Urothelium cell line (cell line): ENCODE measurements at places on chromosomes 1 and 21.

DNA sequence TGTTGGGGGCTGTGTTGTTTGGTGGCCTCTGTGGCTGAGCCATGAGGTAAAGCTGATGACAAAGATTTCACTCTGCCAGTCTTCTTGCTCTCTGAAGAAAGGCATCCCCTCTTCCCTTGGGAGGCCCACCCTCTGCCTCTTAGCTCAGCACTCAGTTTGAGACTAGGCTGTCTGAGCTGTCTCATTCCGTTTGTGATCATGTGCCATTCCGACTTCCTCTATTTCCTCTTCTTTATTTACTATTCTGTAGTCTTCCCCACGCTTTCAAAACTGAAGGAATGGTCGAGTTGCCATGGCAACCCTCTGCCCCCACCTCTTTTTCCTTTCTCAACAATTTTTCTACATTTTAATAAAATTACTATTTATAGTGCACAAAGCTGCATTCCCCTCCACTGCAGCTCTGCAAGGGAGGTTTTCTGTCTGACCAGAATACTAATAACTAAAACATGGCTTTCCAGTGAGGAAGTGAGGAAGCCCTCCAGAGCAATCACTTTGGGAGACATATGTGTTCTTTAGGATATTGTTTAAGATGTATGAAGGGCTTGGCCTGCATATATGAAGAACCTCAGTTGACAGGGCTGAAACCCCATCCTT lies 30.8 kb downstream of the KCNA3 start:
- DNase-seq = no peak

- no peak for DNase-seq
Measured at GRCh38 chr1:38826886-38827285, 32.7 kb downstream of the RRAGC start.

DNA sequence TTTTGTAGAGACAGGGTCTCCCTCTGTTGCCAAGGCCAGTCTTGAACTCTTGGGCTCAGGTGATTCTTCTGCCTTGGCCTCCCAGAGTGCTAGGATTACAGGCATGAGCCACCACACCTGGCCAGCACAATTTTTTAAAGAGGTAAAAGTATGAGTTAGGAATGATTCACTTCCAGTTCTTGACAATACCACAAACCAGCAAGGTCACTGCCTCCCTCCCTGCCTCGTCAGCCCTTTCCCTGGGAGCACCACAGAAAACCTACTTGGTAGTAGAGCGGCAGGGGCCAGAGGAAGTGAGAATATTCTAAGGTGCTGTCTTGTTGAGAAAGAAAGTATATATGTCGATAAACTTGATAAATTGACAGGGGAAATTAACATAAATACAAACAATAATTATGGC lies 10.8 kb upstream of the CDA start:
- DNase-seq = no peak

DNA sequence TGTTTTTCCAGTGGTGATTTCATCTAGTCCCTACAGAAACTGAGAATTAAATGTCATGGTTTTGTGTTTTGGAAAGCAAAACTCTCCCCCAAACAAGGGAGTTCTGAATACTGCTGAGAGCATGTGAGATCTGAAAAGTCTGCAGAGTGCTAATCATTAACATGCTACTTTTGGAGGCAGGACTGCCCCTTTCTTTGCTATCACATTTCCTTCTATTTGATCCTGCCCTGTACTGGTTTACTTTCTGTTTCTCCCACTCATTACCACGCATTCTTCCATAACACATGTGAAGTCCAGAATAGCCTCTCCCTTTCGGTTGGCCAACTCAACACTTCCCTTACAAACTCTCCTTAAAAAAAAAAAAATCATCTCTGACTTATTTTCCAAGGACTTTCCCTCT lies 63.6 kb downstream of the GADD45A start:
- DNase-seq = no peak

GRCh38 chr1:167554028-167554779 lies 642 bp upstream of the CREG1 start:
- no peak for DNase-seq

- no peak for DNase-seq
Measured at GRCh38 chr1:24865168-24865567, 64.9 kb downstream of the RUNX3 start.

DNA sequence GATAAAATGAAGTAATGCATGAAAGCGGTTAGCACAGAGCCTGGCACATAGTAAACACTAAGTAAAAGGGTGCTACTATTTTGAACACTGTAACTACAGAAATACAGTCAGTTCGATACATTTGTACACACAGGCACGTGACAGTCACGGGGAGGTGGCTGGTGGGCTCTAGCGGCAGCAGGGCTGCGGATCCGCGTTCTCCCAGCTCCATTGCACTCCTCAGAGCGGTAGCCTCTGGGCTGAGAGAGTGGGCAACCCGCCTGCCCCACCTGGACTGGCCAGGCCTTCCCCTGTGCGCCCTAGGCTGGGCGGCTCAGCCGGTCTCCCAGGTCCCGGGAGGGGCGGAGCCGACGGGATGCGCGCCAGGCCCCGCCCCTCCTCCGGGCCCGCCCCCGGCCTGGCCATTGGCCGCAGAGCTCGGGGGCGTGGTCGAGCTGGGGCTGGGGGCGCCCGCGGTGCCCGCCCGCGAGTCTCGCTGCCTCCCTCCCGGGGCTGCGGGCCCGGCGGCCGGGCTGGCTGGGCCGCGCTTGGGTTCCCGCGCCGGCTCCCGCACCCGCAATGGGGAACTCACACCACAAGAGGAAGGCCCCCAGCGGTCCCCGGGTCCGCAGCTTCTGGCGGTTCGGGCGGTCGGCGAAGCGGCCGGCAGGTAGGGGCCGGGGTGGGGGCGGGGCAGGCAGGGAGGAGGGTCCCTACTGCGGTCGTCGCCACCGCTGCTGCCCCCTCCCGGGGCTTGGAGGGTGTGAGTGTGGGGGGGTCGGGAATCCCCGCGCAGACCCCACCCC lies 51.2 kb upstream of the SYNC start:
- DNase-seq = peak; percentile 97

DNA sequence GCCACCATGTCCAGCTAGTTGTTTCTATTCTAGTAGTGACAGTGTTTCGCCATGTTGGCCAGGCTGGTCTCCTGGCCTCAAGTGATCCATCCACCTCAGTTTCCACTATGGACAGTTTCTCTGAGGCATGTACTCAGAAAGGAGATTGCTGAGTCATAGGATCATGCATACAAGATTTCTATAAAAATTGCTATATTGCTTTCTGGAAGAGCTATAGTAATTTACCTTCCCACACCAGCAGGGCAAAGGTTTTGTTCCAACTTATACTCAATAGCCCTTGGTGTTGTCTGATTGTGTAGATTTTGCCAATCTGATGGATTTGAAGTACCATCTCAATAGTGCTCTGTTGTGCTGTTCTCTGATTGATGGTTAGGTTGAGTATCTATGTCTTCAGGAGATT lies 15.6 kb upstream of the ATP1A1 start:
- DNase-seq = no peak

DNA sequence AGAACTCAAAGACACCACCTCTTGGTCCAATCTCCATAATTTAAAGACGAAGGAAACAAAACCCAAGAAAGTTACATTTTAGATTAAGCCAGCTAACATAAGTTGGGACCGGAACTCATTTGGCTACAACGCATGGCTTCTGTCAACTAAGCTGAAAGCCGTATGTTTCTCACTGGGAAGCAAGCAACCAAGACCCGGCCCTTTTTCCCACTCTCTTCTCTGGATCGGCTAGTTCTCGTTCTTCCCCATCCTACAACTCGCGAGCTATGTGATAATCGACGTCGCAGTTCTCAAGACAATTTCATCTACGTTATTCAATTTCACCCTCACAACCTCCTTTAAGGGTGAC lies 601 bp downstream of the CCT8 start:
- no peak for DNase-seq

GRCh38 chr21:40662889-40663288 lies 184.1 kb downstream of the DSCAM start:
- no peak for DNase-seq

DNA sequence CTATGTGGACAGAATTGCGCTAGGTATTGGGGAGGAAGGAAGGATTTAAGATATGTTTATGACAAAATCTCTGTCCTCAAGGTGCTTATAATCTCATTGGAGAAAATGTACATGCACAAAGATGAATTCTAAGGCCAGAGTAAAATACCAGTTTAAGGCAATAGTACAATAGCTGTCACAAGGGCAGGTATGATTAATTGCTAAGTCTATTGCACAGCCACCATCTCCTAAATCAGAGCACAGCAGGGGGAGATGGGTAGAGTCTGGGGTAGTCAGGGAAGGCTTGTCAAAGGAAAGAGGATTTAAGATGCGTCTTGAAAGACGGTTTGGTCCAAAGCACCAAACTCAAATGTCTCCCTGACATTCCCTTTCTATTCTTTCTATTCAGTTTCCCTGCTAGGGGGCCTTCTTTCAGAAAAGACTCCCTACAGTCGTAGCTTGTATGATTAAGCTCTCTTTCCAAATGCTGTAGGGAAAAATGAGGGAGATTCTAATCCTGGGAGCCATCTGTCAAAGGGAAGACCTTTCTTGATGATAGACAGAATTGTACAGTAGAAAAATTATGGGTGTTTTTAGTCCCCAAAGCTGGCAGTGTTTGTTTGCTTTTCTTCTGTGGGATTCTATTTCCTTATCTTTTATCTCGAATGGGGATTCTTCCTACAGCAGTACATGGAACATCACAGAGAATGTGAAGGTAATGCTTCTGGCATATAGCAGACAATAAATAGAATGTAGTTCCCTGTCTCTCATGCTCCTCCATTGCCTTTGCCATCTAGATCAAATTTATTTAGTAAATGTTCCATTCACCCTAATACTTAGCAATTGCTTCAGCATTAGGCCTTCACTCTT lies 107.6 kb upstream of the NFIA start:
- no peak for DNase-seq

DNA sequence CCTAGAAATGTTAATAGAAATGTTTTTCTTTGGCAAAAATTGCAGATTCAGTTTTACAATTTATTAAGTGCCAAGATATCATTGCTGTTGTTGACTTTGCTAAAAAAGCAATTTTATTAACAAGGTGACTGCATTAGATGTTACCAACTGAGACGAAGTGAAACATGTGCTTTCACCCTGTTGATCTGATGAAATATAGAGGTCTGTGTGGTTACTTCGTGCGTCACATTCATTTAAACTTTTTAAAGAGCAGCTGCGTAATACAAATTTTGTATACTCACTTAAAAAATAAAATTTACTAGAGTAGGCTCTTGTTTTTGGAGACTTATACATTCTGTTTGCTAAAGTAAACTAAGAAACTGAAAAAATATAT lies 465.7 kb downstream of the USP25 start:
- DNase-seq = no peak
